ENCODE measurements at places on chromosomes 5 and 9.

DNA sequence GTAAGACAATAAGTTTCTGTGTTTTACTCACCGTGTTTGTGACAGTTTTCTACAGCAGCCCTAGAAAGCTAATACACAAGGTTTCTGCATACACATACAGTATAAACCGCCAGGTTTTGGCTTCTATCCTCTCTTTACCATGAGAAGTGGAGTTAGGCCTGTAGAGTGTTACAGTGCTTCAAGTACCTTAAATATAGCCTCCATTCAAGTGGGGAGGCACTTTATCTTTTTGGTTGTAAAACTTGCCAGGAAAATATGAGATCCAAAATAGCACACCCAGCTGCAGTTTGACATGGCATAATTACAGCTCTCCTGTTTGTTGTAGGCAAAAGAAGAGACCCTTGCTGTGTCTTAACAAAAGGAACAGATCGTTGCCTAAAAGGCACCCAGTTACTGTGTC, 90.3 kb upstream of the PTPN3 start:
- no peak for DNase-seq

GRCh38 chr5:98586581-98586980, 186.9 kb upstream of the RGMB start:
- DNase-seq = no peak

- no peak for DNase-seq
These were observed 25.5 kb downstream of the HMGCR start for GRCh38 chr5:75362474-75362975.

- no peak for DNase-seq
These were observed 157.5 kb downstream of the TRIM32 start for GRCh38 chr9:116844621-116845020.

- no peak for DNase-seq
These were observed 44.5 kb downstream of the AMBP start for GRCh38 chr9:114033397-114034103.

- no peak for DNase-seq
These were observed 12.6 kb downstream of the ANKDD1B start for GRCh38 chr5:75623846-75624245.

DNA sequence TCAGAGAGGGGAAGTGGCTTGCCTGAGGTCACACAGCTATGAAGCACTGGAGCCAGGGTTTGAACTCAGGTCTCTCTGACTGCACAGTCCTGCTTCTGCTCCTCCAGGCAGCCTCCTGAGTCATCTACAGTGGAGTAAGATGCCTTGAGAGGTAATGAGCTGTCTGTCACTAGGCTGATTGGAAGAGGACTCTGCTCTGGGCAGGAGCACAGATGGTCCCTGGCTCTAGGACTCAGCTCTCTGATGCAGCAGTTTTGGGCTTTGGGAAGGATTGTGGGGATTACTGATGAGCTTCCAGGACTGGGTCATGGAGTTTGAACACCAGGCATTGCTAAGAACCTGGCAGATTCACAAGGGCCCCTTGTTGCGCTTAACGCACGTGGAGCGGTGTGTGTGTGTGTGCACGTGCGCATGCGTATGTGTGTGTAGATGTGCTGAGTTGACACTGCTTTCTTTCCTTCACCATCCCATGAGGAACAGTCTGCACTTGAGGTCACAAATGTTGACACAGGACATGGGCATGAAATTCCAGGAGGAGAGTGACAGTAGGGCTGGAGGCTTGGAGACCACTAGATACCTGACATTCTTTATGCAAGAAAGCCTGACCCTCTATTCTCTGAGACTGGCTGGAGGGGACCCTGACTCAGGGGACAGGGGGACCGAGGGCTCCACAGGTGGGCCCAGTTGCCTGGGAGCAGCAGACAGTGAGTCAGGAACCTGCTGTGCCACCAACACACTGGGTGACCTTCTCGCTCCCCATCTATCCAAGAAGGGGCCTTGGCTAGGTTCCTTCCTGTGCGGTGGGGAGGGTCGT, 170.5 kb downstream of the RGS3 start:
- no peak for DNase-seq

- DNase-seq = no peak
These were observed 722.5 kb upstream of the CHD1 start for GRCh38 chr5:99651298-99651697.

DNA sequence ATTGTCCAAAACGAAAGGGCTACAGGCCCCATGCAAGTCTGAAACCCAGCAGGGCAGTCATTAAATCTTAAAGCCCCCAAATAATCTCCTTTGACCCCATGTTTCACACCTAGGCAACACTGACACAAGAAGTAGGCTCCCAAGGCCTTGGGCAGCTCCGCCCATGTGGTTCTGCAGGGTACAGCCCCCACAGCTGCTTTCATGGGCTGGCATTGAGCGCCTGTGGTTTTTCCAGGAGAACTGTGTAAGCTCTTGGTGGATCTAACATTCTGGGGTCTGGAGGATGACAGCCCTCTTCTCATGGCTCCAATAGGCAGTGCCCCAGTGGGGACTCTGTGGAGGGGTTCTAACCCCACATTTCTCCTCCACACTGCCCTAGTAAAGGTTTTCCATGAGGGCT, 623.5 kb downstream of the PRR16 start:
- DNase-seq = no peak

GRCh38 chr5:146051678-146052077, 53.7 kb downstream of the PLAC8L1 start:
- DNase-seq = no peak

DNA sequence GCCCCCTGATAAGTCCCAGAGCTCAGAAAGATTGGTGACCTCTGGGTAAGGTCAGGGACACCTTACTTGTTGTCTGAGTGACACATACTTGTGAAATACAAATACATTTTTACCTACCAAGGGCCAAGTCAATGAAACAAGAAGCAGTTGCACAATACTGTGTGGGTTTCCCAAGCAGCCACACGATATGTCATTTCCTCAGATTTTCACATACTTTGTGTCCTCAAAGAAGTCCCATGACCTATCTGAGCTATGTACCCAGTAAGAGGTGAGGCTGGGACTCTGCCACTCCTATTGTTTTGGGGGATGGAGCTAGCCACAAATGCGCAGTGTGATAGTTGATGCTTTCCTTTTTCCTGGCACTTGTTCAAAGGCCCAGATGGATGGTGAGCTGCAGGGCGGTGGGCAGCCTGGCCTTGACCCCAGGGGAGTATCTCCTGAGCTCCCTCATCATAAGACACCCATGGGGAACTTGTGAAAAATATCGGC, 4.8 kb upstream of the SLC25A51 start:
- DNase-seq = peak; percentile 87

DNA sequence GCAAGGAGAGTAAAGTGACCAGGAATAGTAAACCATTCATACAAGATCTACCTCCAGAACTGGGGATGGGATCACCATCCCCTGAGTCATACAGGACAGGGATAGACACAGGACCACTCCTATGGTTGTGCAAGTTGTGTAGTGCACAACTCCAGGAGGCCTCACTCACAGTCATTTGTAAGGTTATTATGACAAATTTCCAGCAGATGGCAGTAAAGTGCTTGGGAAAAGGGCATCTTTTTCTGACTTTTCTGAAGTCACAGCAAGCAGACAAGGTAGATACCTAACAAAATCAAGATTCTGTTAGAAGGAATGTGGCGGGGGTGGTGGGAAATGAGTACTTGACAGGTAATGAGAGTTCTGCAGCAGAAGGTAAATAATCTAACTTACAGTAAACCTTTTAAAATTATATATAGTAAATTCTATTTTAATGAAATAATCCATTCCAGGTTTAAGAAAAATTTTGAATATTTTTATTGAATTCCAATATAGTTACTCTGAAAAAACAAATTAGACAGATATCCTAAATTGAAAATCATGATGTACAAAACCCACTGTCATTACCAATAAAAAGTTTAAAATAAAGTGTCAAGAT, 16.7 kb upstream of the KIF27 start:
- peak; percentile 49 for DNase-seq

GRCh38 chr9:136525207-136525606, 20.6 kb downstream of the NOTCH1 start:
- DNase-seq = no peak

GRCh38 chr5:1519631-1520210, 4.0 kb downstream of the LPCAT1 start:
- no peak for DNase-seq

DNA sequence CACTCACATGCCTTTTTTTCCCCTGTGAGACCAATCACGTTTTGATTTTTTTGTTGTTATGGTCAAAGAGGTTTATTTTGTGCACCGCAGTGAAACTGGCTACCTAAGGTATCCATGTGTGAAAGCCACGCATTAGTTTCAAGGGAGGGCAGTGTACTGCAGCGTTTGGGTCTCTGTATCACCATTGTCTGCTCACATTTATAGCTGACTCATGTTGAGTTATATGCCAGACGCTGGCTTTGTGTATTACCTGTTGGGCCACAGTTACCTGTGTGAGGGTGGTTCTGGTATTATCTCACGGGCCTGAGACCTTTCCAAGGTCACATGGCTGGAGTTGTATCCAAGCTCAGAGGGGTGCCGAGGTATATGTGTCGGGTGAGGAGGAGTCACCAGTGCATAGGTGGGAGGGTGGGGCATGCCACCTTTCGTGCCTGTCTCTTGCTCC, 75.8 kb downstream of the ARHGAP26 start:
- no peak for DNase-seq

DNA sequence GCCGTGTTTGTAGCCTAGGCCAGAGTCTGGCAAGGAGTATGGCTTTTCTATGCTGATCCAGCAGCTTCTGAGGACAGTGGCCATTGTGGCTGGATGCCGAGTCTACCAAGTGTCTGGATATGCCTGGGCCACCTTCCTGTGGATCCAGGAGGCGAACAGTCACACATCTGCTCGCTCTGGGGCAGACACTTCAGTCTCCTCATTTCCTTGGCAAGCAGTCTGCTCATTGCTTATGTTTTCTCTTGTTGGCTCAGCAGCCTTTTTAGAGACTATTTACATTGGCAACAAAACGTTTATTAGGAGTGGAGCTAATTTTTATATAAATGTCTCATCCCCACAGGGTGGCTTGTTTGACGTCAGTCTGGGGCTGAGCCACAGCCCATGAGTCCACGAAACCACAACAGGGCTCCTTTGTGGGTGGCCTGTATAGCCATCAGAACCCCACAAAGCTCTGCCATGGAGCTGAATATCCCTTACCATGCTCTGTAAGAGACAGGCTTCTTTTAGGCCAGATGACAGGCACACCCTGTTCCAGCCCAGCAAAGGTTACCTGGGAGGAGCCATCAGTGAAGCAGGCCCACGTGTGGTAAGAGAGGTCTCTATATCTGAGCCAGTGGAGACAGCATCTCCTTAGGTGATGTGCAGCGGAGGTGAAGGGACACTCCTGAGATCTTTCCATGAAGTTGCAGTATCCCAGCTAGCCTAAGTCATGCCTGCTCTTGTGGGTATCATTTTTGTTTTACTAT, 221.7 kb downstream of the DIRAS2 start:
- DNase-seq = no peak

DNA sequence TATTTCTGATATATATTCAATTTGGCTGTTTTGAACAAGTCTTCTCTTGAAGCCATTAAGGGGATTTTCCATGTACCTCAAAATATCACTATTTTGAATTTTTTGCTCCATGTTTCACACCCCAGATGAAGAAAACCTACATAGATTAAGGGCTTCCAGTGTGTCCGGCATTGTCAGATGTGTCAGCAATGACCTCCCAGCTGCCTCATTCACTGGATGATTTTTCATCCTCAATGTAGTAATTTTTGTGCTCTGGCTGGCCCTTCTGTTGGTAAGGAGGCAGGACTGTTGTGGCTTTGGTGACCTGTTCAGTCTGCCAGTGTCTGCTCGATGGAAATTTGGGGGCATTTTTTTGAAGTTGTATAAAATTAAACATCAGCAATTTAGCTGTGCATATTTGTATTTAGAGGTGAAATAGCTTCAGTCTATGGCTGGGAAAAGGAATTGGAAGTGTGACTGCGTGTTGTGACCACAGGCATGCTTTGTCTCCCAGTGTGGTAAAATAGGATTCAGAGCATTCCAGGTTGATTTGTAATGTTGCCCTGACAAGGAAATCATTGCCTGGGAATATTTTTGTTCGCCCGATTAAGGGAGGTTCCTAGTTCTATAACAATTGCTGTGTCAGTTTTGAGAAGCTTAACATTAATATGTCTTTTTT, 312.4 kb downstream of the ARHGEF28 start:
- DNase-seq = peak; percentile 85

- no peak for DNase-seq
These were observed 162.5 kb downstream of the IRX2 start for GRCh38 chr5:2588850-2589501.

- DNase-seq = no peak
These were observed 1537.6 kb upstream of the CDH9 start for GRCh38 chr5:28576022-28576421.

DNA sequence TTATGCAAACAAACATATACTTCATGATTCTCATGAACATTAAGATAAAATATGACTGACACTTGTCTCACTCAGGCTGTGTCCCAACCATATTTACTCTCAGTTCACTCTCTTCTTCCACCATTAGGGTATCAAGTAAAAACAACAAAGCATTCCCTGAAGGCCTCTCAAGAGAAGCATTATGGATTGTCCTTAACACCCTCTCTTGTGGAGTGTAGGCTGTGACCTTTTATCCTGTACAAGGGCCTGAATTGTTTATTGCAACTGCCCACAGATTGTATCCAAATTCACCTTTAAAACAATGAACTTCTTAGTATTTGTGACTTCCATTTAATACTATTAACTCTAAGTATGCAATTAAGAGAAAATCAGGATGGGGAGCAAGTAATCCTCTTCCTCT, 78.1 kb downstream of the RICTOR start:
- no peak for DNase-seq

DNA sequence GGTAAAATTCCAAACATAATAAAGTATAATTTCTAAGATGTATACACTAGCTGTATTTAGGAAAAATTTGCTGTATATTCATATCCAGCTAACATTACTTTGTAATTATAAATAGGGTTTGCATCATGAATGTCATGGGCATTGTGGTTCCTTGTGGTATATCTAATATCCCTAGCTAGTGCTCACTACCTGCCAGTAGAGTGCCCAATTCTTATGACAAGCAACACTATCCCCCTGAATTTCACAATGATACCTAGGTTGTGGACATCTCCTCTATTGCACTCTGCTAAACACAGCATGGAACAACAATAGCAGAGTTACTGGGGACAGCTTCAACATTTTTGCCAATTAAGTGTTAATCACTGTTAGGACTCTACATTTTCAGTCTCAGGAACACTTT, 1656.5 kb downstream of the EFNA5 start:
- DNase-seq = no peak

GRCh38 chr5:160445132-160445531, 23.5 kb downstream of the PTTG1 start:
- no peak for DNase-seq

DNA sequence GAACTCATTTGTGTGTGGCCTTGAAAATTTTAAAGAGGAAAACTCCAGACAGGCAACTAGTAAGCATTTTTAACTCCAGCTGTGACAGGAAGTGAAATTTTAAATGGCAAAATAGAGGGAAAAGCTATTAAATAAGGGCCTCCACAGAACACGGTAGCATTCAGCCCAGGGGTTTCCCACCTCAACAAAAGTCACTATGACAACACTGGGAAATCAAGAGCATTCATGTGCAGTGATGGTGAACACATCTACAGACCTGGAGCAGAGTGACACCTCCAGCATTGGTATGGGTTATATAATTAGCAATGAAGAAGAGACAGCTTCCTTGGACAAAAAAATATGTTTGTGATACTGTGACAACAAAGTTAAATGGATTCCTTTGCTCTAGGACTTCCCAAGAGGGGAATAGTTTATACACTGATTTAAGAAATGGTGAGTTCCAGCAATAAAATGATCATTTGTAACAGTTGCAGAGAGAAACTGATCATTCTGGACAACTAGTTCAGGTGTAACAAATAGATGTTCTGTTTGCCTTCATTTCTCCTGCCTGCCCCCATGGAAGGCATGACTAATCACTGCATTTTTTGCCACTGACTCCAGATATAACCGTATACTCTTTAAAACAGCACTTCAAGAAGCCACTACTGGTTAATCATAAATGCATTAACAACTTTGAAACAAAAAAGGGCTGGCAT, 93.3 kb upstream of the SLC44A1 start:
- DNase-seq = no peak

Measured in fibroblast of gingiva (primary cell).